ENCODE measurements at places on chromosomes 1 and 21.

GRCh38 chr1:18722270-18722669, 91.6 kb downstream of the PAX7 start:
- no peak for DNase-seq

DNA sequence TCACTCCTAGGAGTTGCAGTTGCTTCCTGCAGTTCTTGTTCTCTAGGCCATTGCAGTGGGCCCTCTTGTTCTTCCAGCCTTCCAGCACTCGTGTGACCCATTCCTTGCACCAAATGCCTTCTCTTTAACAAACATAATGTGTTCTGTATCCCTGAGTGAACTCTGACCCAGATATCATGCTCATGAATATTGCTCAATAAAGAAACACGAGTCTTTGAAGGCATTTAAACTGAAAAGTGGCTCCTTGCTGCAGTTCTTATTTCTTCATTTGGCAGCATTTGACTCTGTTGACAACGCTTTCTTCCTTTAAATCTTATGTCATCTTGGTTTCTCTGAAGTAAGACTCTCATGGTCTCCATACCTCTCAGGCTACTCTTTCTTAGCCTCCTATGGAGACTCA, 100.7 kb upstream of the PDE4B start:
- no peak for DNase-seq

GRCh38 chr1:169689395-169689794, 22.0 kb downstream of the SELL start:
- no peak for DNase-seq

- no peak for DNase-seq
Measured at GRCh38 chr1:38608202-38608864, 251.2 kb downstream of the RRAGC start.

DNA sequence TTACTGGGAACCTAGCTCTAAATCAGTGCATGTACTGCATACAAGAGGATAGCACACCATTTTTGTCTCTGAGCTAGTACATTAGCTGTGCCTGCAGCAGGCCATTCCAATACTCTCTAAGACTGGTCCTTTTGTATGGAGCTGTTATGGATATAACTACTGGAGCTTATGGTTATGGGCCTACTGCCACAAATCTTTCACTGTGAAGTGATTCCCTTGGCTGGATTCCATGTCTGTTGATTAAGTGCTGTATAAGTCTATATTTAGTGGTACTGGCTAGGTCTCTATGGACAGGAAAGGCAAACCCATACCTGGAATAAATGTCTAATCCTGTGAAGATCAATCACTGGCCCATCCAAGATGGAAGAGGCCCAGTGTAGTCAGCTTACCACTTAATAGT, 12.0 kb downstream of the ZFYVE9 start:
- peak; percentile 35 for DNase-seq

DNA sequence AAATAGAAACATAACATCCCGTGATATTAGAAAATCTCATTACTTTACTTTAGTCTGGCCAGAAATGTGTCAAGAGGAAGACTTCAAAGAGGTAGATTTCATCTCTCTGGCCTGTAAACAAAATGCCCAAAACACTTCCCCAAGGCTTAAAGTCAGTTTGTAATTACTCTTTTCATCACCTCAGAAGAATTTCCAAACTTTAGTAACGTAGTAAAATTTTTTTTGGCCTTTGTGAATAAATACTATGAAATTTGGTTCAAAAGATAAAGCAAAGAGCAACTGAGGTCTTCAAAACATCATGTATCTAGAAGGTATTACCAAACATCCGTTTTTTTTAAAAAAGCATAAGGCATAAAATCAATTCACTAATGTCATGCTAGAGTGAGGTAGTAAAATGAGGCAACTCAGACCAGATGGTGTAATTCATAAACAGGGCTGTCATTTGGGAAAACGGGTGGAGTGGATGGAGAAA, 51.4 kb downstream of the LEPR start:
- no peak for DNase-seq

- no peak for DNase-seq
Measured at GRCh38 chr1:172753964-172754363, 95.1 kb downstream of the FASLG start.

DNA sequence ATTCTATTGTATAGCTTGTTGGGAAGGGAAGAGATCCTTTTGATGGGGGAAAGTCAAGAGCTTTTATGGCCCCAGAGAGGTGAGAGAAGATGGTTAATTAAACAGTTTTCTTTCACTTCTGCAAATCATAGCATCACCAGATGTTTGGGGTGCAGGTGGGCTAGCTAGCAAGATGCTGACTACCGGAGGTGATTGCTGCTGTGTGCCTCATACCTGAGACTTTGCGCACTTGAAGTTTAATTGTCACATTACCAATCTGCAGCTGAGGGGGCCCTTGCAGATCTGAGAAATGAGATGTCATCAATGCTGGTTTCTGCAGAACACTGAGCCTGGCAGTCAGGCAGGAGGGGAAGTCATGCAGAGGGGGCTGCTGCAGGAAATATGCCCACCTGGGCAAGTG, 73.9 kb downstream of the SNRPE start:
- no peak for DNase-seq

GRCh38 chr1:234069760-234070159, 165.3 kb downstream of the SLC35F3 start:
- DNase-seq, result no peak

DNA sequence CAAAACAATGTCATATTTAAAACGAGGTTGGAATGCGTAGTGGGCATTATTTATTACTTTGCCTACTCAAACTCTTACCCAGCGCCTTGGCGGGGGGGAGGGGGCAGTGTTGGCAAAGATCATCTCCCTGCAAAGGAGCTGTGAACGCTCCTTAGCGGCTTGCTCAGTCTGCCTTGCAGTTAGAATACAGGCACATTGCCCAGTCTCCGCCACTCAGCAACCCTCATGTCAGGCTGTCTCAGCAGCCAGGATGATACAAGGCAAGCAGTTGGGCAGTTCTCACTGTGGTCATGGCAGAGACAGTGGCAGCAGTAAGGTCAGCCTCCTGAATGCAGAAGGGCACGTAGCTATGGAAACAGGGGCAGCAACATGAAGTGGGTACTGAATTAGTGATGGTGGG, 170.4 kb upstream of the KCNK2 start:
- no peak for DNase-seq

- DNase-seq, result no peak
Measured at GRCh38 chr1:206526064-206526911, 19.0 kb downstream of the RASSF5 start.

GRCh38 chr1:184036517-184036949, 995 bp downstream of the COLGALT2 start:
- no peak for DNase-seq

DNA sequence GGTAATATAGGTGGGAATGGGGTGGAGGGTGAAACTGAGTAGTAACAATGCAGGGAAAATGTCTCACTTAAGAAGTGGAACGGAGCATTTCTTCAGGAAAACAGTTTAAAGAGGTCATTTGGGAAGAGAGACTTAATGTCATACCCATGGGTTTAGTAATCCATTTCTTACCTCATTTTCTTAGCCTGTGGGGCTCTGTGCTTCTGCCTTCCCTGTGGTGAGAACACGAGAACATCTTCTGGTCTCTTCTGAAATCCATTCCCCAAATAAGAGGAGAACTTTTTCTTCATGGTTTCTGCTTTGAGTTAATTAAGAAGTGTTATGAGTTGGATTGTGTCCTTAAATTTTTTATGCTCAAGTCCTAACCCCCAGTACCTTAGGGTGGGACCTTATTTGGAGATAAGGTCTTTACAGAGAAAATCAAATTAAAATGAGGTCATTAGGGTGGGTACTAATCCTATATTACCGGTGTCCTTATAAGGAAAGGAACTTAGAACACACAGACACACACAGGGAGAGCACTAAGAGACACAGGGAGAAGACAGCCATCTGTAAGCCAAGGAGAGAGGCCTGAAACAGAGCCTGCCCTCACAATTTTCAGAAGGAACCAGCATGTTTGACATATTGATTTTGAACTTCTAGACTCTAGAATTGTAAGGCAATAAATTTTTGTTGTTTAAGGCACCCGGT, 5.4 kb downstream of the CCDC190 start:
- DNase-seq, result no peak

DNA sequence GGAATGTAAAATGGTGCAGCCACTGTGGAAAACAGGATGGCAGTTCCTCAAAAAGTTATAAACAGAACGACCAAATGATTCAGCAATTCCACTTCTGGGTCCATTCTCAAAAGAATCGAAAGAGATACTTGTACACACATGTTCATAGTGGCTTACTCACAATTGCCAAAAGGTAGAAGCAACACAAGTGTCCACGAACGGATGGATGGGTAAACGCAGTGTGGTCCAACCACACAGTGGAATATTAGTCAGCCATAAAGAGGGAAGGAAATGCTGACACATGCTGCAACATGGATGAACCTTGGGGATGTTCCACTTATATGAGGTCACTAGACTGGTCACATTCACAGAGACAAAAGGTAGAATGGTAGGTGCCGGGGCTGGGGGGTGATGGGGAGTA, 5.3 kb downstream of the KRTAP10-1 start:
- no peak for DNase-seq

GRCh38 chr1:11417162-11417561, 61.8 kb upstream of the DISP3 start:
- DNase-seq, result no peak

GRCh38 chr1:71351438-71351837, 270.6 kb upstream of the ZRANB2 start:
- no peak for DNase-seq

DNA sequence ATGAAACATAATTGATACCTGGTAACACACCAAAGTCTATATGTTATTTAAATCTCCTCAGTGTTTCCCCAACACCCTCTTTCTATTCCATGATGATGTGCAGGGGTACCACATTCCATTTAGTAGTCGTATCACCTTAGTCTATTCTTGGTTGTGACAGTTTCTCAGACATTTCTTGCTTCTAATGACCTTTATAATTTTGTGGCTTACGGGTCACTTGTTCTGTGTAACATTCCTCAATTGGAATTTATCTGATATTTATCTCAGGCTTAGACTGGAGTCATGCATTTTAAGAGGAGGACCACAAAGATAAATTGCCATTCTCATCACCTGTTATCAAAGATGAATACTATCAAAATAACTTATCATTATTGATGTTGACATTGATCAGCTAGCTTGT, 679.6 kb downstream of the USP25 start:
- DNase-seq, result no peak

DNA sequence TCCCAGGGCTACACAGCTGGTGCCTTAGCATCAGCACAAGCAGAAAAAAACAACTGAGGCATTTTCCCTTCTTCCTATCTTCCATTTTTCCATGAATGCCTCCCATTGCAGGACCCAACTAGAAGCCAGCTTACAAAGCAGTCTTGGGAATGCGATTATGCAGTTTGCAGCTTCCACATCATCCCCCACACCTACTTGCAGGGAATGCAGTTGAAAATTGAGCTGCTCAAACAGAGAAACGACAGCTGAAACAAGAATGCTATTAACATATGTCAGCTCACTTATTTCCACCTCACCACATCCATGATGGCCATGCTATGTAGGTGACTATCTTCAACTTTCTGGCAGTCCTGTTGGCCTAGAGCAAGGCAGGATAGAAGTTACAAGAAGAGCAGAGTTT, 150.6 kb upstream of the KCTD3 start:
- DNase-seq, result no peak

DNA sequence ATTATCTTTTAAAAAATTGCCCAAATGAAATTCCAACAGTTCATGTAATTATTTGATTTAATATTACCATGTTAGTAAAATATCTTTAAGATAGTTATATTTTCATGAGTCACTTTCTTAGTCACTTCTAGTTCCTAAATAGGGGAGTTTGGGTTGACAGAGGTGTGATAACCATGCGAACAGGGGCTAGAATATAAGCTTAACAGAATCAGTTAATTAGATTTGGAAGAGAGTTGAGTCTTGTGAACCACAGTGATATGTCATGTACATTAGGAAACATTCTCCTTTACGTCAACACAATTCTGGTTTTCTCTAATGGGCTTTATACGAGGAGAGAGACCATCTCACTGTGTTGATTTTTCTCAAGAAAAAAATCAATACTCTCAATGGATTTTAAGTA, 64.8 kb upstream of the ZNF281 start:
- DNase-seq, result no peak

DNA sequence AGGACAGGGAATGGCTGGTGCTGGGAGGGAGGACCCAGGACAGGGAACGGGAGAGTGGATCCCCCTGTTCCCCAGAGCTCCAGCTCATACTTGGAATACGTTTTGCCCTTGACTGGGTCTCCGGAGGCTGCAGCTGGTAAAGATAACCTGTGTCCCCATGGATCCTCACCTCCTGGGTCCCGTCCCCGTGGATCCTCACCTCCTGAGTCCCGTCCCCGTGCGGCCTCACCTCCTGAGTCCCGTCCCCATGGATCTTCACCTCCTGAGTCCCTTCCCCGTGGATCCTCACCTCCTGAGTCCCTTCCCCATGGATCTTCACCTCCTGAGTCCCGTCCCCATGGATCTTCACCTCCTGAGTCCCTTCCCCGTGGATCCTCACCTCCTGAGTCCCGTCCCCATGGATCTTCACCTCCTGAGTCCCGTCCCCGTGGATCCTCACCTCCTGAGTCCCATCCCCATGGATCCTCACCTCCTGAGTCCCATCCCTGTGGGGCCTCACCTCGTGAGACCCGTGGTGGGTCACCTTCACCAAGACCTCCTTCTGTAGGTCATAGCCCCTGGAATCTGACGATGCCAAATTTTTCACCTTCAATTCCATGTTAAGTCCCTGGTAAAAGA, 61.4 kb downstream of the SCCPDH start:
- no peak for DNase-seq

- DNase-seq, result peak; percentile 36
Measured at GRCh38 chr1:50852889-50853288, 107.2 kb downstream of the FAF1 start.

DNA sequence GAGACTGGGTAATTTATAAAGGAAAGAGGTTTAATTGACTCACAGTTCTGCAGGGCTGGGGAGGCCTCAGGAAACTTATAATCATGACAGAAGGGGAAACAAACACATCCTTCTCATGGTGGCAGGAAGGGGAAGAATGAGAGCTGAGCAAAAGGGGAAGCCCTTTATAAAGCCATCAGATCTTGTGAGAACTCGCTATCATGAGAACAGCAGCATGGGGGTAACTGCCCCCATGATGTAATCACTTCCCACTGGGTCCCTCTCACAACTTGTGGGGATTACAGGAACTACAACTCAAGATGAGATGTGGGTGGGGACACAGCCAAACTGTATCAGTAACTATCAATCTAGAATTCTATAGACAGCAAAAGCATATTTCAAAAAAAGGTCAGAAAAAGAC, 64.7 kb upstream of the ACTRT2 start:
- no peak for DNase-seq

Data from NCI-H2029 treated with DMSO at 0.1 percent for 48 hours (cell line).